H54 (cell line): ENCODE measurements at places on chromosomes 12 and 14.

DNA sequence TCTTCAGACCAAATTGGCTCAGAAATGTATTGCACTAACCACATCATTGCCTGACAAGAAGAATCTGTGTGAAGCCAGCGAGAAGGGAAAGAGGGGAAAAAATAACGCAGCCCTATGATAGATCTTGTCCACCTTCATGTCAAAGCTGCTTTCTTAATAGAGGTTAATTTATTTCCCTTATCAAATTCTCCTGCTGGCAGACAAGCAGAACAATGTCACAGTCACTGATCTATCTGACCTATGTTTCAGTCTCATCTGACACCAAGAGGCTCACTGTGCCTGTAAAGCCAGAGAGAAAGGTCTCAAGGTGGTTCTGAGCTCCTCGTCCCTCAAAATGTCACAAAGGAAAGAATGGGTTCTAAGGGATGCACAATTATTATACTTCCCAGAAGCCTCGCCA lies 190.2 kb upstream of the NOS1 start:
- no peak for DNase-seq

DNA sequence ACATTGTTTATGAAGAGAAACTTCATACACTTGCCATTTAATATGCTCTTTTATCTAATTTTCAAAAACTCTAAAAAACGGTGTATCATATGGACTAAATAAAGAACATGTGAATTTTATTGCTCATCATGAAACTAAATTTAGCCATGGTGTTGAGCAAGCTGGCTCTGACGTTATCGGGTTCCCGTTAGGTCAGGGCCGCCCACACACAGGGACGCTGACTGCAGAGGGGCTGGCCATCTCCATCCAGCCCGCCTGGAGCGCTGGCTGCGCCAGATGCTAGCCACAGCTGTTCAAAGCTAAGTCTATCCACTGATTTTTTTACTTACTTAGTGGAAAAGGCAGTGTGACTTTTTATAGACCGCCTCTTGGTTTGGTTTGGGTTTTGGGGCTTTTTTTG lies 36.5 kb upstream of the DYNC1H1 start:
- no peak for DNase-seq

- no peak for DNase-seq
These were observed 133.8 kb upstream of the HMGA2 start for GRCh38 chr12:65690477-65690876.

GRCh38 chr14:23953464-23954278 lies at the start of gene DHRS4:
DHRS4 (plus strand) TSS chr14:23953770; CDS start chr14:23953789, 19 bp downstream.
- DNase-seq = peak; percentile 65

GRCh38 chr14:78581229-78581628 lies 411.1 kb downstream of the NRXN3 start:
- no peak for DNase-seq

GRCh38 chr12:82659343-82660207 lies 27.1 kb upstream of the TMTC2 start:
- no peak for DNase-seq

DNA sequence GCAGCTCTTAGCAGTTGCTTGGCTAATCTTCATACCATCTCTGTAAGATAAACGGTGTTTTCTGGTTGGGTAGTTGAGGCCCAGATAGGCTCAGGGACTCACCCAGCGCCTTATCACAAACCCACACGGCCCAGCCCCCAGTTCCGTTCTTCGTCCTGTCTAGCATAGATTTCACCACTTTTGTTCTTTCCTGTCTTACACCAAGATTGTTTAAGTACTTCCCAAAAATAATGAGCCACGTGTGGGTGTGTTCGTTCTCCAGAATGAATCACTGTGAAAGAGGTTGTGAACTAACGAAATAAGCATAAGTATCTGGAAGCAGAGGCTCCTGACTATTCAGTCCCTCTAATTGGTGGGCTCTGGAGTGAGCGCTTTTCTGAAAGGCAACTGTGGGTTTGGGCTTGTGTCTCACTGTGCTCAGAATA lies 21.4 kb downstream of the ACVR1B start:
- DNase-seq = no peak

DNA sequence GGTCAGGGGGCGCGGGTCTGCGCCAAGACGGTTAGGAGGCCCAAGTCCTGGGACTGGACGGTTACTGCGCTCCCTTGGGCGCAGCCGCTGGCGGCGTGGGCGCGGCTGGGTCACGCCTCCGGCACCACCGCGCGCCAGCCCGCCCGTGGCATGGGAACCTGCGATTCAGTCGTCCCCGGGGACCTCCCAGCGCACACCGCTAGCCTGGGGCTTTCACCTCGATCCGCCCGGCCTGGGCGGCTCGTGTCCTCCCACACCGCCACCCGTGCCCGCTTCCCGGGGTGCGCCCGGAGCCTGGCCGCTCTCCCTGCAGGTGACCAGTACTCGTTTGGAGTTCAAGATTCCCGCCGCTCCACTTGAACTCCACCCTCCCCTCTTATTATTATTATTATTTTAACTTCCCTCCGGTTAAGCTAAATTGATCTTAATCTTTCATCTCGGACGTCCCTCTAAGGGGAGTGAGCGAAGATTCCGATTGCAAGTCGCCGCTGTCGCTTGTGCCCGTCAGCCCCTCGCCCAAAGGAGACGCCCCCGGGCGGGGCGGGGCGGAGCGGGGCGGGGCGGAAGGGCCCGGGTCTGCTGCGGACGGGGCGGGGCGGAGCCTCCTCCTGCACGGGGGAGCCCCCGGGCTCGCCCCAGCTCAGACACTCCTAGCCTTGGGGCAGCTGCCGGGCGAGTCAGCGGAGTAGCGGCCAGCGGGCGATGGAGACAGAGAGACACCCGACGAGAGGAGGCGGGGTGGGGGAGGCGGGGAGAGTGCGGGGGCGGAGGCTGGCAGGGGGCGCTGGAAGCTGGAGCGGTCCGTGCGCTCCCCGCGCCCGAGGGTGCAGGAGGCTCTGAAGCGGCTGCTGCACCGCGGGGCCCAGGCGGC lies at the start of gene KCNMB4:
Gene KCNMB4, plus strand, starts transcription at position 643 of the 871 bp plus-strand sequence. CDS start 445 bp downstream, outside the sequence.
- peak; percentile 71 for DNase-seq

- no peak for DNase-seq
These were observed 2.0 kb upstream of the ING4 start for GRCh38 chr12:6664902-6665301.

GRCh38 chr14:87896393-87897380 lies 96.3 kb downstream of the GALC start:
- DNase-seq = no peak

GRCh38 chr12:51889216-51890132 lies 1.6 kb downstream of the ANKRD33 start:
- no peak for DNase-seq

DNA sequence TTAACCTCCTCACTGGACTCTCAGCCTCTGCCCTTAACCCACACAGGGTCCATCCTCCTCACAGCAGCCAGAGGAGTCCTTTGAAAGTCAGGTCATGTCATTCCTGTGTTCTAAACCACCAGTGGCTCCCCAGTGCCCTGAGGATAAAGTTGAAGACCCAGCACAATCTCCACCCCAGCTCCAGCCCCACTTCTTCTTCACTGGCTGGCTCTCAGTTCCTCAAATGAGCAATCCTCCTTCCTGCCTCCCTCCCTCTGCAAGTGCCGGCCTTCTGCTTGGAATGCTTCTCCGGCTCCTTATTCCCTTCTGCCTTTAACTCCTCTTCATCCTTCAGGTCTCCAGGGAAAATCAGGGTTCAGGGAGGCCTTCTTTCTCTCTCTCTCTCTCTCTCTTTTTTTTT lies 32.0 kb upstream of the SPPL3 start:
- DNase-seq = no peak

DNA sequence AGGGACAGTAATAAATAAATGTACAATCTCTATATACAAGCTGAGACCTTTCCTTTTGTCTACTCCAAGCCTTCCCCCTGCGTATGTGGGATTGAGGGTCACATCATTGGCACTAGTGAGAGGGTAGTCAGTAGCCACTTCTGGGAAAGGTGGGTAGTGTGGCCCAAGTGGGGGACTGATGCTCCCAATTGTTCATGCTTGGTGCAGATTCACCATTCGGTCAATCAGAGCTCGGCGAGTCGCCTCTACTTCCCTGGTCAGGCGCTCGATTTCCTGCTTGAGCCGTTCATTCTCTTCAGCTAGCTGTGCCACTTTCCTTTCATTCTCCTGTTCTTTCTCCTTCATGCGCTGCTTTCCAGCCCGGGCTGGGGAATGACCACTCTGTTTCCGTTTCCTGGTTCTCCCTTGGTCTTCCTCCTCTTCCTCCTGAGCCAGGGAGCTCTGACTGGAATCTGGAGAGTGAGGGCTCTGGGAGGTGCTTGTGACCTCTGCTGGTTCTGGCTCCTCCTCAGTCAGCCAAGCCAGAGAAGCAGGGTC lies 3.6 kb downstream of the DDIT3 start:
- no peak for DNase-seq

- no peak for DNase-seq
These were observed 845 bp upstream of the AGAP2 start for GRCh38 chr12:57739387-57739786.

DNA sequence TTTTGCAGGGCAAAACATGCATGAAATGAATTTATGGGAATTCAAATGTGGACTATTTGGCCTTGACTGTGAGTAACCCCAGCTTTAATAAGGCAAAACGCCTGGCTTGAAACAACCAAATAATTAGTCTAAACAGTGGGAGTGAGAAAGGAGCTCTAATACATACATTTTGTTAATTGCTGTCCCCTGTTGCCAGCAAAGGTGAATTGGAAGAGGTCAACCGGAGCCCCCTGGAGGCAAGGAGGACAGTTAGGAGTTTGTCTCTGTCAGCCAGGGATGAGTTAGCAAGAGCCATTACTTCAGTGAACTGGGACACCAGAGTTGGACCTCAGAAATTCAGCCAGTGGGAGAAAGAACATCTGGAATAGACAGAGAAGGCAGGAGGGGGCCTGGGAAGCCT lies 17.4 kb downstream of the KRT76 start:
- DNase-seq = no peak

GRCh38 chr14:25049568-25050268 lies at the start of gene STXBP6:
STXBP6 (minus strand) TSS chr14:25050147; CDS start chr14:24974818, 75,329 bp downstream.
- DNase-seq = no peak

DNA sequence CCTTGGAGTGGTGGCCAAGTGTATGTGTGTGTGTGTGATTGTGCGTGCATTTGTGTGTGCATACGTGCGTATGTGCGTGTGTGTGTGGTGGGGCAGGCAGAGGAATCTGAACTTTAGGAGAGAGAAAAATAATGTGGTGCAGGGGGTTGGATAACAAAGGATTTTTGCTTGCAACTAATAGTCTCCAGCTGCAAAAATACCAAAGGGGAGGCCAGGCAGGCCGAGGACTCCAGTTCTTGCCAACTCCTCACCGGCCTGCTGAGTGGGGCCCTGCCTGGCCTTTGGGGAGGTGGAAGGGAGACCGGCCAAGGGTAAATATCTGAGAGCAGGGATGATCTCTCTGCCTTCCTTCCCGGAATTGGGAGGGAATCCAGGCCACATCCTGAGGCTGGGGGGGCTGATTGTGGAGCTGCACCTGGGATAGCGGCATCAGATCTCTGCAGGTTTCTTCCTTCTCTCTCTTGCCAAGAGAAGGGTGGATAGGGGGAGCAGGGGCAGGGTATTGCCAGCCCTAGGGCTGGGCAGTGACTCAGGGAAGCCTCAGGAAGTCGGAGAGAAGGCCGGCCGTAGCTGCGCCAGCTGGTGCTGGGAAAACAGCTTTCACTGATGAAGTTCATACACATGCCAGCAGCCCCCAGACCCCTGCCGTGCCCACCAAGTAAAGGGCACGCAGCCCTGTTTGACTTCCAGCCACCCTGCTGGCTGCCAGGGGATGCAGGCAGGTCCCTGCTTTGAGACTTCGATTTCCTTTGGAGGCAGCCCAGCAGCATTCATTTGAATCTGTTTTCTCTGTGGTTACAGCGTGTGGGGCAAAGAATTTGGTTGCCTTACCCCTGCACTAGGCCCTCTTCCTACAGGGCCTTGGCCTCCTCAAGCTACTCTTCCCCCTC lies 4.6 kb upstream of the LRP1-AS start:
- DNase-seq = peak; percentile 68

DNA sequence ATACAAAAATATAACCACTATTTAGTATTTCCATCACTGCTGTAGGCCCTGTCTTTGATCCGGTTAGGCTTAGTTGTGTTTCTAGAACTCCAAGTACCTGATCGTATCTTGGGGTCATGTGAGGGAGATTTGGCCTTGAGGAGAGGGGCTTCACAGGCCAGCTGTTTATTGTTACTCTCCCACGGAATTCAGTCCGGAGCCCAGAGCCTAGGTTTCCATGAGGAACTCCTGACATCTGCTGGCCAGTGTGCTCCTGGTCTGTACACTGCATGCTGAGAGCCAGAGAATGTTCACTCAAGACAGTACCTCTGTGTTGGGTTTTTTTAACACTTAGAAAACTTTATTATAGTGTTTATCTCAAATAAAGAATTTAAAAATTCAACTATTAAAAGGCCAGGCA lies 341.0 kb upstream of the TMEM132C start:
- no peak for DNase-seq

DNA sequence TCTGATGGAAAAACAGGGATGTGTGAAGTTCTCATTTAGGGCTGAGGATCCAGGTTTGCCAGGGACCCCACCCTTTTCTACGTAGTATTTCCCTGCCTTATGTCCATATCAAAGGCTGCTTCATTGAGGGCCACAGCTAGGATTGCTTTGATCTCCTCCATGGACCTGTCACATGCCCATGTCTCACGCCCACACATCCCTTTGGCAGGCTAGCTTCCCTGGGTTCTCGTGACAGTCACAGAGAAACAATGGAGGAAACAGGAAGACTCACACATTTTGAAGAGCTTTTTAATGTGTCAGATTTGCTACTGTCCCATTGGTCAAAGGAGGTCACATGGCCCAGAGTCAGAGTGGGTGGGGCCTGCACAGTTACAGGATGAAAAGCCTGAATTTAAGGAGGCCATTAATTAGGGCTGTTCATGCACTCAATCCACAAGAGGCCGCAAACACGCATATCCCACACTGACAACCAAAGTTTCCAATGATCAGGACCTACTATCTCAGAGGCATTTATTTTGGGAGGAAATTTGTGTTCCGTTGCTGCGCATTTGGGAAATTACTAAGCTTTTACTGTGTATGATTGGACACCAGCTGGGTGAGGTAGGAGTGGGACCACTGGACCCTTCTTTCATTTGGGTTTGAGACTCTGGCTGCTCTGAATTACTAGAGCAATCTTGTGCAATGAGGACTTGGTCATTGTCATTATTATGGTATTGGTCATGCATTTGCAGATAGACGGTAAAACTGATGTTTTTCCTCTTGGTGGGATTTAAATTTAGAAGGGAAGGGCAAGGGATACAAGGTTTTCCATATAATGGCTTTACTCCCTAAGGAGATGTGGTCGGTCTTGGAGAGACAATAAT lies 266.2 kb downstream of the KTN1 start:
- DNase-seq = no peak
